ENCODE measurements at places on chromosomes 4 and X.

GRCh38 chr4:137952116-137952515, 290.0 kb downstream of the SLC7A11 start:
- no peak for DNase-seq

DNA sequence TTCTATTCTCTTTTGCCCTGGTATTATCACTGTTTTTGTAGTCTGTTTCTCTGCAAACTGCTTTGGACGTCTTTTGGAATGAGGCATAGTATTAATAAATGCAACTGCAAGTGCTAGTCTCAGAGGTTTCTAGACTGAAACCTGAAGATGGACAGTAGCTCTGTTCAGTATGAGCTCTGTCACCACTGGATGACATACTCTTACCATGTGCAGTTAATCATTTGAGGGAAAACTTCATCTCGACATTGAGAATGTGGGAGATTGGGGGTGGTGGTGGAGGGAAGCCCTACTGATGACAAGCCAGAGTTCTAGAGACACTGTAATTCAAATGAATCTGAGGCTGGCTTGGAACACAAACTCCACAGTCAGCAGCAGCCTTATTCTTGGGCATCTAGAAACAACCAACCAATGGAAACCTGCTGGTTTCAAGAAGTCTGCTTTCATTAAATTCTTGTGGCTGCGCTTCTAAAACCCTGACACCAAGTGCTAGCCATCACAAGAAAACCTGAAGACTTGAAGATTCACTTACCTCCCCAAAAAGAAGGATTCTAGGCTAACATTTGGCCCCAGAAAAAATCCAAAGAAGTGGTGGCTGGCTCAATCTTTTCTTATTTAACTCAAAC, 161.7 kb downstream of the RASL11B start:
- DNase-seq = no peak

- no peak for DNase-seq
Observed at GRCh38 chr4:98300706-98301105, 39.5 kb downstream of the RAP1GDS1 start.

DNA sequence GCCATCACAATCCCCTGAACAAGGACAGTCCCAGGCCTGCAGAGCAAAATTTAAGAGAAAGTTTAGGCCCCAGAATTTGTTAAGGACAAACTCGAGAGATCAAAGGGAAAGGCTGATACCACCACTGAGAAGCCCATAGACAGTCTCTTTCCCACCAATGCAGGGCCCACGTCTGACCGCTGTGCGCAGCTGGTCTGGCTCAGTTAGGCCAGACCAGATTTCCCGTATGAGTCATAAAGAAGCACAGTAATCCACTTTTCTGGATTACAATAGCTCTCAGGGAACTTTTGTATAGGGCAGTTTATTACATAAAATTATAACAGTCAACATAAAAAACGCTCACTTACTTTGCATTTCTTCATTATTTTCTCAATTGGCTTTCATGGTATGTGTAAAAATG, 259.5 kb downstream of the RCHY1 start:
- no peak for DNase-seq

GRCh38 chr4:20017070-20017776, 234.5 kb upstream of the SLIT2 start:
- no peak for DNase-seq

GRCh38 chr4:74855879-74856278, 61.6 kb upstream of the BTC start:
- no peak for DNase-seq

GRCh38 chr4:100348473-100348872, 158.2 kb upstream of the DDIT4L start:
- DNase-seq = no peak

DNA sequence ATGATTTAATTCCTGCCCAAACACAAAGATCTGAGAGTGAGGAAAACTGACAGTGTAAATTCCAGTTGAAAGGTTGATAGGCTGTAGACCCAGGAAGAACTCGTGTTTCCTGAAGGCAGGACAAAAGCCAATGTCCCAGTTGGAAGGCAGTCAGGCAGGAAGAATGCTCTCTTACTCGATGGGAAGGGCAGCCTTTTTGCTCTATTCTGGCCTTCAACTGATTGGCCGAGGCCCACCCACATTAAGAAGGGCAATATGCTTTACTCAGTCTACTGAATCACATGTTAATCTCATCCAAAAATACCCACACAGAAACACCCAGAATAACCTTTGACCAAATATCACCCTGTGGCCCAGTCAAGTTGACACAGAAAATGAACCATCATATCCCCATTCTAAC, 45.3 kb upstream of the SOD3 start:
- no peak for DNase-seq

GRCh38 chrX:7145454-7145853, 2.1 kb upstream of the STS start:
- no peak for DNase-seq

DNA sequence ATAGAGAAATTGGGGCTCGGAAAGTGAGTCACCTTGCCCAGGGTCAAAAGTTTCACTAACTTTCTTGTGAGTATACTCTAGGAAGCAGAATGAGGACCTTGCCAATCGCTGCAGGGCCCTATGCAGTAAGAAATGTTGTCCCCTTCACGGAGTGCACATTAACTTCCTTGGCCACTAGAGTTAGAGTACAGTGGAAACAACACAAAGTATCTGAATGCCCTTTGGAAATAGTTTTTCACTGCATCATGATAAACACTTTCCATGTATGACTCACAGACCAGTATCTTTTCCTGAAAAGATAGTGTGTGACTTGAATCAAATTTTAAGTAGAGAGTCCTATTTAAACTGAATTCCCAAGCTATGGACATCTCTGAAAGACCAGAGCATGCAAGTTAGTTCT, 45.5 kb upstream of the STK26 start:
- DNase-seq = no peak

GRCh38 chr4:148288448-148288847, 153.8 kb downstream of the NR3C2 start:
- no peak for DNase-seq

DNA sequence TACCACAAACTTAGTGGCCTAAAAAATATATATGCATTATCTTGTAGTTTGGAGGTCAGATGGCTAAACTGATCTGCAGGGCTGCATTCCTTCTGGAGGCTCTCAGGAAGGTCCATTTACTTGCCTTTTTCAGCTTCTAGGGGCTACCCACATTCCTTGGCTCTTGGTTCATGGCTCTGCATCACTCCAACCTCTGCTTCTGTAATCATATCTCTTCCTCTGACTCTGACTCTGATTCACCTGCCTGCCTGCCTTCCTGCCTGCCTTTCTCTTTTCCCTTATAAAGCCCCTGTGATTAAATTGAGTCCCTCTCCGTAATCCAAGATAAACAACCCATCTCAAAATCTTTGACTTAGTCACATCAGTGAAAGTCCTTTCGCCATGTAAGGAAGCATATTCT, 25.0 kb upstream of the FRMPD4 start:
- no peak for DNase-seq

- DNase-seq = no peak
Observed at GRCh38 chrX:16924631-16925480, 21.6 kb upstream of the REPS2 start.

DNA sequence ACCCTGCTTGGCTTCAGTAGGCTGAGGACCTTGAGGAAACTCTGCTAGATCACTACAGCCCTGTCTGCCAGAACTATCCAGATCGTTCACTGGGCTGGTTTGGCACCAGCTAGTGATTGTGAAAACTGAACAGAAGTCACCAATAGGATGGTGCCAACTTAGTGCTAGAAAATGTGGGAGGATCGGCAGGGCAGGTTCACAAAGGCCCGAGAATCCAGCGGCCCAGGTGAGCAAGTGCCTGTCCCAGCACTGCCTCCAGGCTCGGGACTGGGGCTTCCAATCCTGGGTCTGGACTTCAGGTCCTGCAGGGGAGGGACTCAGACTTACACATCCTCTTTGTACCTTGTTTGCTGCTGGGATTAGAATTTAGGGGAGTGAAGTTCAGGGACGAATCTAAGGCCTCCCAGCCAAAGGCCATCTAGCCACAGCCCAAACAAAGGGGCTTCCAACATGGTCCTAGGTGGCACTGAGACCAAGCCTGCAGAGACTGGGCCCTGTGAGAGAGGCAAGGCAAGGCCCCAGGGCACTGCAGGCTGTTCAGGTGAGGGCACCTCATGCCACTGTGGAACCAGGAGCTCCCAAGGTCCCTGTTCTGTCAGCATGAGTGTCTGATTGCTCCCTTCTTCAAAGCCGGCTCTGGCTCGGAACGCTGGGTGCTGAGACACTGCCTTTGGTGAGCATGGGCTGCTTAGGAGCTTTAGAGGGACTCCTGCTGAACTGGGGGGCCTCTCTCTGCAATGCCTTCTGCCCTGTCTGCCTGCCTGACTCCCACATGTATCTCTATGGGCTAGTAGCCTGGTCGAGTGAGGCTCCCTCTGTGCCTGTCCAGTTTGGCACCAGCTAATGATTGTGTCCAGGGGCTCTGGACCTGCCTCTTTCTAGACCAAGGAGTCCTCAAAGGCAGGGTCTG, 20.7 kb upstream of the ZNF185 start:
- no peak for DNase-seq

DNA sequence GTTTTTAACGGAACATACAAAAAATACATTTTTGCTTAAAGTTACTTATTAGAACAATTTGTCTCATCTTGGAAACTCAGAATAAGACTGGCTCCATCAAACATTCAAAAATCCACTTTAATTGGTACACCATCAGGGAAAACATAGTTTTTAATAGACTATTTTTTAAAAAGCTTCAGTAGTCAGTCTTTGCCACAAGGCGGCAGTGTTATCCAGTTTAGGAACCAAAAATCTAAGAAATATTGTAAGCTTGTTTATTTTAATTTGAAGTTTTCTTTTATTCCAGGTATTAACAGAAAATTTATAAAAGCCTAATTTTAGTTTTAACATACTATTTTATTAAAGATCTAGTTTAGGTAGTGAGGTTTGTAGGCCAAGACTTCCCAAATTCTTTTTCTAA, 107.7 kb downstream of the APOOL start:
- DNase-seq = peak; percentile 0

- no peak for DNase-seq
Observed at GRCh38 chr4:147596981-147597380, 20.2 kb upstream of the TMEM184C start.

DNA sequence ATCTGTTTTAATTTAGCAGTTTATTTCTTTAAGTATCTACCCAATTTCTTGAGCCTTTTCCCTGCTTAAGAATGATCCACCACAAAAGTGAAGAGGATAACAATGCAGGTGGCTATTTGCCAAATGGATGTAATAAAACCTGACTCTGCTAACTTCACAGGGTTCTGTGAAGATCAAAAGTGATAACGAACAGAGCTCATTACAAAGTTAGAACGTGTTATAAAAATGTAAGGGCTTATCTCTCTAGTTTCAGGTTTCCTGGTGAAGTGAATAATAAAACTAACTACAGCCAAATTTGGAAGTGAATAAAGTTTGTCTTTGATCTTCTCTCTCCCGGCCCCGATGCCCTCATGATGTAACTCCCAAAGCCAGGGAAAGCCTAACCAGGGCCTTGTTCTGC, 497.9 kb downstream of the SMARCA1 start:
- no peak for DNase-seq

DNA sequence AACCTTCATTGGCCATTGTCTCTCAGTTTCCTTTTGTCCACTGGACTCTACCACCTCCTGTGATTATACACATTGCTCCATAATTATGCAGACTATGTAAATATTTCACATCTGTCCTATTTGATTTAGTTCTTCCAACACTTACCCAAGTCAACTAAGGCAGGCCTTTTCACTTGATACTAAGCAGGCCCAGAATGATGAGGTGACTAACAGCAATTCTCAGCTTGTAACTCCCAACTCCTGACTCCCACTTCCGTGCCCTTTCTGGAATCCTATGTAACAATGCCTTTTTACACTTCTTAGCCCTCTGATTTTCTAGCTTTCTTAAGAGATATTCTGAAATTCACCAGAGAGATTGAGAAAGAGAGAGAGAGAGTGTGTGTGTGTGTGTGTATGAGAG, 6.6 kb downstream of the PAK3 start:
- DNase-seq = no peak

- no peak for DNase-seq
Observed at GRCh38 chr4:36333303-36333877, 52.0 kb downstream of the DTHD1 start.

- no peak for DNase-seq
Observed at GRCh38 chr4:11869191-11869870, 440.6 kb upstream of the HS3ST1 start.

- peak; percentile 52 for DNase-seq
Observed at GRCh38 chrX:71615954-71616353, 2.4 kb downstream of the CXCR3 start.

DNA sequence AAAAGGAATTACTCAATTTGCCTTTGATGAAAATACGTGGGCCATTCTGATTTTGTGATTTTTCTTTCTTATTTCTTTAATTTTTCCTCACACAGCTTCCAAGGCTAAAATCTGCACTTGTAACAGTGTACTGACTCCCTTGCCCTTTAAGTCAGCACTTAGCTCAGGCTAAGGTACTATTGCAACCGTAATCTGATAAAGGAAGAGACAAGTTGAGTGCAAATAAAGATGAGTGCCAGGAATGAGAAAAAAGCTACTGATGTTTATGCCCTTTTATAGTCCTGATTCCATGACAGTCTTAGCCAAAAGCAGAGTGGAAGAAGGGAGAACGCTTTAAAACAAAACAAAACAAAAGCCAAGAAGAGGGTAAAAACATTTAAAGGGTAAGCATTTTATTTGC, 6.0 kb downstream of the DMD start:
- DNase-seq = no peak

DNA sequence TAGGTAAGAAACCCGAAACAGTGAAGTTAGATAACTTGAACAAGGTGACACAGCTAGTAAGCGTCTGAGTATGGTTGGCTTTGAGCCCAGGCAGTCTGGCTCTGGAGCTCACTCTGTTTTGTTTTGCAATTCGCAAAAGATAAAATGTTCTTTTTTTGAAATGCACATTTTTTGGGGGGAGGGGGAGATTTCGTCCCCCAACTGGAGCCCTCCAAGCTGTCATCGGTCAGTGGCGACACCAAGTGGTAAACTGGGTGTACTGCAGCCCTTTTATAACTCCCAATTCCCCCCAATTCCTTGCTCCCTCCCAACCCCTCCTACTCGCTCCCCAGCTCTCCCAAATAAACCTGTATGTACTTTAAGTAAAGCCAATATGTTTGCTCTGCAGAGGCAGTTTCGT, 2.8 kb upstream of the CLCN5 start:
- no peak for DNase-seq

DNA sequence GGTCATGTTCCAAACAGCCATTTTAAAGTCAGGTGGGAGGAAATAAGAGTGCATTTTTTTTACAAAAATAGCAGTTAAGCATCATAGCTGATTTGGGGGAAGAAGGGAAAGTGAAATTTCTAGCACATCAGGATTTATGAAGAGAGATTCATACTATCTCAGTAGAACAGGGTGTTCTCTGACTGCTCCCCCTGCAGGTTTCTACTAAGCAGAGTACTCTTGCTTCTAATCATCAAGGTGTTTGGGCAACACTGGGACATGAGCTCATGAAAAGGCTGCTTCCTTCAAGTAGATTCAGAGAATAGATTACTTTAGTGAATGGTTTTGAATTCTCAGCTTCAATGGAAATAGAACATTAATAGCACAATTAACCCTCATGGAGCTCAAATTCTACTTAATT, 591.4 kb upstream of the PCDH10 start:
- DNase-seq = no peak

All from activated naive CD8-positive, alpha-beta T cell treated with anti-CD3 and anti-CD28 coated beads for 36 hours (primary cell).